ENCODE measurements at places on chromosomes 12 and 14.

- no peak for DNase-seq
Observed at GRCh38 chr12:92145481-92145730, 240 bp downstream of the BTG1 start.

DNA sequence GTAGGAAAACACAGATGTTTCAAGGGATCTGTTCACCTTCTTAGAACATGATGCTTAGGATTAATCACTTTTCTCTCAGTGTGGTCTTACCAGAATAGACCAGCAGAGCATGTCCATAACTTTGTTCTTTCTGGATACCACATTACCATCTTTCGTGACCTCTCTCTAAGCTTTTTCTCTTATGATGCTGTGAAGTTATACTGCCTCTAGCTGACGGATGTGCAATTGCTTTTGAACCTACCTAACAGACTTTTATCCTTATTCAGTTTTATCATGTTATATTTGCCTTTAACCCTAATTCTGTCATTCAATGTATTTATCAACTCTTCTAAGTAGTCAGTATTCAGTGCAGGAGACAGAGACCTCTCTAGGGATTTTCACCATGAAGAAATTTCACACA, 246.7 kb downstream of the DACT1 start:
- no peak for DNase-seq

DNA sequence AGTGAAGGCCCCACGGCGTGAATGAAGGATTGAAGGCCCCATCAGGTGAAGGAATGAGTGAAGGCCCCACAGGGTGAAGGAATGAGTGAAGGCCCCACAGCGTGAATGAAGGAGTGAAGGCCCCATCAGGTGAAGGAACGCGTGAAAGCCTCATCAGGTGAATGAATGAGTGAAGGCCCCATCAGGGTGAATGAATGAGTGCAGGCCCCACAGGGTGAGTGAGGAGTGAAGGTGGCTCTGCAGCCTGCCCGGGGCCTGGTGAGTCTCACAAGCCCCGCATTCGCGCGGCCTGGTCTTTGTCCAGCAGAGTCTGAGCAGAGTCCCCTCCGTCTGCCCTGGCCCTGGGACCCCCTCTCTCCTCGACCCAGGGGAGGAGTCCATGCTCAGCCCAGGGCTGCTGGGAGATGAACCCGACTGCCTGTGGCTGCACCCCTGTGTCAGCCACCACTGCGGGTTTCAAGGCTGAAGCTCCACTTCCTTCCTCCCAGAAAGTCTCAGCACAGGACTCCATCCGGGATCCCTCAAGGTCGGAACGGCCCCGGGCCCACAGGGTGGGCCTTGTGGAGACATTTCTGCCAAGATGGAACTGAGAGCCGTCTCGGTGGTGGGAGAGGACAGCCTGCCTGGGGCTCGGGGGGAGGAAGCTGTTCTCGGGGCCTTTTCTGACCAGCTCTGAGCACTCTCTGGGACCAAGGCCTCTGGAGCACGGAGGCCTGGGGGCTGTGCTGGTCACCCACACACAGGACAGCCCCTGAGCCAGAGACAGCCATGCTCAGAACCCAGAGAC, 37.4 kb upstream of the TMEM179 start:
- no peak for DNase-seq

DNA sequence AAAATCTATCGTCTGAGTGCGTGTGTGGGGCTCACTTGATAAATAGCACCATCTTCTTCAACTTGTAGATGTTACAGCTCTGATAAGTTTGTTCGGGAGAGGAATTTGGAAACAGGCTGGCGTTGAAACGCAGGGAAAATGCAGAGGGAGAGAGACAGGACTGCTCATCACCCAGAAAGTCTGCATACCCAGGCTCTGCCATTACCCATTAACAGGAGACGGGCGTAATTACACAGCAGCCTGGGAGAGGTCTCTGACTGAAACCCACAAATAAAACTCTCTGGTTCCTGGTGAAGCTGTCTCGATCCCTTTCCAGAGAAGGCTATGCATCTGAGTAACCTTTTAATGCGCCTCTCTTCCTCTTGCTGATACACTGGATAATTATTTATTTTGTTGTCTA, 547.3 kb downstream of the BCL11B start:
- DNase-seq: no peak
